ENCODE measurements at places on chromosomes 1 and 21.

DNA sequence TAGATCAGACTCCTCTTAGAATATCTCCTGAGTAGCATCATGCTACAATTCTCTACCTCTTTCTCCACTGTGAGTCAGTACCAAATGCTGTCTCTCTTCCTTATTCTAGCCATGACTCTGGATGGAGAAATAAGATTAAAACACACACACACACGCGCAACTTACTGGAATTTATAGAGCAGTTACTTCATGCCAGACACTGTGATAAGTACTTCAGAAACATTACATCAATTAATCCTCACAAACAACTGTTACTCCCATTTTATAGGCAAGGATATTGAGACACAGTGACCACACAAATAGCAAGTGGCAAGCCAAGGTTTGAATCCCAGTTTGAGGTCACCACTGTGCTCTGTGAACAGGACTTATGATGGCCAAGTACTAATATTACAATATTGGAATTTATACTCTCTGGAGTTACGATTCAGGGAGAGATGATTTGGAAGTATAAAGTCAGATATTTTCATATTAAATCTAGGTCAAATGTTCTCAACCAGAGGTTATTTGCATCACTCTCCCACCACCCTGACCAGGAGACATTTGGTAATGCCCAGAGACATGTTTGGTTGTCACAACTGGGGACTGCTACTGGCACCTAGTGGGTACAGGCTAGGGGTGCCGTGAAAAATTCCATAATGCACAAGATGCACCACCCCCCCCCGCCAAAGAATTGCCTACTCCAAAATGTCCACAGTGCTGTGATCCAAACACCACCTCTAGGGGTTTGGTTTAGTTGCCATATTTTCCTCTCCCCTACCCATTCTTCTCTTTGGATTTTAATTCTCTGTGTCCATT lies 221.6 kb downstream of the LTN1 start:
- no peak for DNase-seq

GRCh38 chr1:231359113-231359512 lies 21.0 kb downstream of the SPRTN start:
- DNase-seq = no peak

- no peak for DNase-seq
These were observed 775 bp upstream of the AIM2 start for GRCh38 chr1:159077120-159077961.

GRCh38 chr1:66563094-66563800 lies 29.3 kb downstream of the SGIP1 start:
- DNase-seq = no peak

DNA sequence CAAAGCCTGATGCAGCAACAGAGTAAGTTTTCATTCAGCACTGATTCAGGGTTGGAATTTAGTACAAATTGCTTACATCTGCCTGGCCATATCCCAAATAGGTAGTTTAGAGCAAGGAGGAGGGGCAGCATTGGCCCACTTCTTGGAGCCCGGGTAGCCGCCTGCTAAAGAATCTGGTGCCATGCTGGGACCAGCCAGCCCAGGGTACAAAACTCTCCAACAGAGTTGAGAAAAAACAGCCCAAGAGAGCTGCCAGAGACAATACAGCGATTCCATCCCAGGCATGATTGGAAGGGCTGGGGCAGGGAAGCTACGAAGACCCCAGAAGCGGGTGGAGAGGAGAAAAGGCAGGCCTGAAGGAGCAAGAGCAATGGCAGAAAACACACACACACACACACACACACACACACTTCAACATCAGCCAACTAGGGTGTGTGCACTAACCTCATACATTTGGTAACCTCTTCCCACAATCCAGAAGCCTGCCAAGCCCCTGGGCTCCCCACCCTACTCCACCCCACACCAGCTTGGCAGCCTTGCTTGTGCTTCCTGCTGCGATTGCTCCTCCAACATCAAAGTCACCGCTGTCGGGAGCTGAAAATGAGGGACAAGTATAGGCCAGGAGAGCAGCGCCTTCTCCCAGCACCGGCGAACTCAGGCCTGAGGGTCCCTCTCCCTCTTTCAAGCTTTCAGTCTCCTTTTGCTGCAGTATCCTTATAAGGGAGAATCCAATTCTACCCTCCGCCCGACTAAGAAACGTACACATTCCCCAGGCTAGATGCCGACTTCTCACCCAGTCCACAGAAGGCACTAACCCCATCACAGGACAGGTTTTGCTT lies 1.2 kb downstream of the PIK3C2B start:
- DNase-seq = no peak

GRCh38 chr1:90067194-90067931 lies 72.5 kb downstream of the ZNF326 start:
- DNase-seq = no peak

Data from amygdala (tissue), 56 donors.